ENCODE measurements at places on chromosomes 2 and 18.

DNA sequence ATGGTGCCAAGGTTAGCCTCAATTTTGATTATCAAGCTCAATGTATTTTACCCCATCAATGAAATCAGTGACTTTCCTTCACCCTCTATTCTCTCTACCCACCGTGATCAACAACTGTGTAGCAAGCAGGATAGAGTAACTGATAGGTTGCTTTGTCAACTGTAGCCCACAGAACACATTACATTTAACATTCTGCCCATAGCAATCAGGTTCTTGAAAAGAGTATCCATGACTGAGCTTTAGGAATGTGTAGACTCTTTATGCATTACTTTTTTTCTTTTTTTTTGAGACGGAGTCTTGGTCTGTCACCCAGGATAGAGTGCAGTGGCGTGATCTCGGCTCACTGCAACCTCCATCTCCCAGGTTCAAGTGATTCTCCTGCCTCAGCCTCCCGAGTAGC is 19.8 kb upstream of the VWA3B start:
- no peak for DNase-seq

DNA sequence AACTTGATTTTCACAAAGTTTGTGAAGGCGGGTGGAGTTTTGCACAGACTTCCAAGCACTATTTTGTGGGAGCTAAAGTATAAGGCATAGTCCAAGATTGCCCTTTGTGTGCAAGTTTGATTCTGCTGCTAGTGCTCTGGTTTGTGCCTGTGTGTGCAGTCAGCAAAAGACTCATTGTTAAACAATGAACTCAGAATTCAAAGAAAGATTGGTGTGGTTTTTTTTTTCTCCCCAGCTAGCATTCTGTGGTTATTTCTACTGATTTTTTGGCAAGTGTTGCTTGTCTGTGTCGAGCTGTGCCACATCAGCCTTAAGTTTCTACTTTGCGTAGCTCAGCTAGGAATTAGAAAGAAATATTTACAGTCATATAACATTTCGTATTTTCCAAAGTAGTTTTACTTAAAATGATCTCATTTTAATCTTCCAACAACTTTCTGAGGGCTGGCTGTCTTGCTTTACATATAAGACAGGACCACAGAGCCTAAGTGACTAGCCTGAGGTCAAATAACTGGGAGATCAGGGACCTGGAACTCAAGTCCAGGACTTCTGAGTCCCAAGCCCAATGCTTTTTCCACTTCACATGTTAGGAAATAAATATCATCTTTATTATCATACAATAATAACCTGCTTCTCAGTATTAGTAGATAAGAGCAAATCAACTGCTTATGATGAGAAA is 69.8 kb downstream of the BABAM2 start:
- DNase-seq: no peak

GRCh38 chr2:230866756-230867523 is 2.2 kb downstream of the ITM2C start:
- DNase-seq: peak; percentile 64

- DNase-seq: no peak
These were observed 13.2 kb upstream of the CHRNA1 start for GRCh38 chr2:174777347-174778084.

DNA sequence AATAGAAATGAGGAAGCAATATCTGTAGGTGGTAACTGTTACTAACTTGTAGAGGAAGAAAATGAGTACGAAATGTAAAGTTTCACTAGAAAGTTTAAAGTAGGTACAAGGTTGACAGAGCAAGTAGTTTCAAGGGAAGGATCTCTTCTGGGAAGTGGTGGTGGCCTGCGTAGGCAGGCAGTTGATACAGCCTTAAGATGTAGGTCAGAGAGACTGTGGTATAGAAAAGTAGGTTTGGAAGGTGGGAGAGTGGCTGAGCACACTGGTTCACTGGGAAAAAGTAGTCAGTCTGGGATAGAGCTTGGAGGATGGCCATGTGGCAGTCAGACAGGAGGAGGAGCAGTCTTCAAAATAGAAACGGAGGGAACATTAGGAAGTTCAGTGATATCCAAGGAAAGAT is 23.5 kb downstream of the KDM3A start:
- DNase-seq: no peak

GRCh38 chr2:147818741-147819140 is 26.1 kb upstream of the ACVR2A start:
- DNase-seq: no peak

- no peak for DNase-seq
These were observed 44.0 kb downstream of the MYL12B start for GRCh38 chr18:3305933-3306332.

GRCh38 chr2:25251422-25252273 is 83.3 kb upstream of the POMC start:
- DNase-seq: peak; percentile 40

GRCh38 chr18:57437766-57438671 is 2.8 kb downstream of the ONECUT2 start:
- peak; percentile 99 for DNase-seq

GRCh38 chr2:46010925-46011490 is 286.2 kb upstream of the EPAS1 start:
- DNase-seq: peak; percentile 28

DNA sequence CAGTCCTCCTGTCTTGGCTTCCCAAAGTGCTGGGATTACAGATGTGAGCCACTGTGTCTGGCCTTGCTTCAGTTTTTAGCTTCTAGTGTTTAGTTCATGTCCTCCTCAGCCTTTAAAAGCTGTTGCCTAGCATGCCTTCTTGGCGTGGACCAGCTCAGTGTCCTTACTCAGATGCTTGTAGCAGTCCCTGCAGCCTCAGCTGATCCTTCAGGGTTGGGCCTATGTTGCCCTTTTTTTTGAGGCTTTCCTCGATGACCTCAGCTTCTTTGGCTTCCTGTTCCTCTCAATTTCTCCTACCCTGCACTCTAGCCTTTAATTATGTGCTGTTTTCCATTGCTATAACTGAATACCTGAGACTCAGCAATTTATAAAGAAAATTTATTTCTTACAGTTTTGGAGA is 57.7 kb downstream of the TANC1 start:
- DNase-seq: no peak

DNA sequence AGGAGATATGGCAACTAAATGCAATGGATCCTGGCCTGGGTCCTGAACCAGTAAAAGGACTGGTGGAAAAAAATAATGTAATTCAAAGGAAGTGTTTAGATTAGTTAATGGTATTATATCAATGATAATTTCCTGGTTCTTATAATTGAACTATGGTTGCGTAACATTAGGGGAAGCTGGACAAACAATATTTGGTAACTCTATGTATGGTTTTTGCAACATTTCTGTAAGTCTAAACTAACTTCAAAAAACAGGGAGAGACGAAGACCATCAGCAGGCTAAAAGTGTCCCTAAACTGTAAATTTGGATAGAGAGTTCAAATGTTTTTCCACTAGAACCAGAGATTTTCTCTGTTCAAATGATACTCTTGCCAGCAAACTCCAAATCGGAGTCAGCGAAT is 36.9 kb downstream of the KLF7 start:
- DNase-seq: no peak

GRCh38 chr2:177201919-177202346 is 10.7 kb upstream of the HNRNPA3 start:
- peak; percentile 42 for DNase-seq

GRCh38 chr2:30758191-30758651 is 49.0 kb downstream of the CAPN13 start:
- DNase-seq: no peak

DNA sequence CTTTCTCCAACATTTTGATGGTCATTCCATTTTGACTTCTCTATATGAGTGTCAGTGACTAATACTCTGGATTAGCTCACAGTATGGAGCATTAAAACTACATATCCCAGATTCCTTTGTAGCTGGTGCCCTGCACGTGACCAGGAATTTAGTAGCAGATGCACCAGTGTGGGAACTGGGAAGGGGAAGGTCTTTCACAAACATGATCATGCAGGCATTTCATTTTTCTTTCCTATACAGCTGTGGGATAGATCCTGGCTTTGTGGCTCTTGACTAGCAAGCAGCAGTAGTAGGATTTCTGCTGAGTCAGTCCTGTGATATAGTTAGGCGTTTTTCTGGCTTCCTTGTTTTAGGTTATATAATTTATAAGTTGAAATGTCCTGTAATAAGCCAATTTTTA is 971.0 kb upstream of the CDH2 start:
- DNase-seq: no peak

All from COR-L47 (cell line).